AG09309 (cell line): ENCODE measurements at places on chromosomes 7 and 10.

GRCh38 chr10:65847436-65848230 lies 1078.2 kb upstream of the LRRTM3 start:
- no peak for DNase-seq

DNA sequence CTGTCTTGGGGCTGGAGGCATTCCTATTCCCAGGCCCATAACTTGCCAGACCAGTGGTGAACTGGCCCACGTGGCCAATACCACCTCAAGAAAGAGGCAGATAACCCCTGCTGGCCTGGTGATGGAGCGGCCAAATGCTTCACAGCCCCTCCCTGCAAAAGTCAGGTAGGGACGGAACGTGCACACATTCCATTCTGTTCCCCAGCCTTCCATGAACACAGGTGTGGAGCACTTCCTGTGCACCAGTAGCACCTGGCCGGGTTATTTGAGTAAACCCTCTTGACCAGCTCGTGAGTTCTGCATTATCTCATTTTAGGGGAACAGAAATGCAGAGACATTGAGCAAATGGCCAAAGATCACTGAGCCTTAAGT lies 134.4 kb downstream of the SH3PXD2A start:
- DNase-seq: no peak

GRCh38 chr10:110737886-110738634 lies 93.9 kb downstream of the RBM20 start:
- no peak for DNase-seq

DNA sequence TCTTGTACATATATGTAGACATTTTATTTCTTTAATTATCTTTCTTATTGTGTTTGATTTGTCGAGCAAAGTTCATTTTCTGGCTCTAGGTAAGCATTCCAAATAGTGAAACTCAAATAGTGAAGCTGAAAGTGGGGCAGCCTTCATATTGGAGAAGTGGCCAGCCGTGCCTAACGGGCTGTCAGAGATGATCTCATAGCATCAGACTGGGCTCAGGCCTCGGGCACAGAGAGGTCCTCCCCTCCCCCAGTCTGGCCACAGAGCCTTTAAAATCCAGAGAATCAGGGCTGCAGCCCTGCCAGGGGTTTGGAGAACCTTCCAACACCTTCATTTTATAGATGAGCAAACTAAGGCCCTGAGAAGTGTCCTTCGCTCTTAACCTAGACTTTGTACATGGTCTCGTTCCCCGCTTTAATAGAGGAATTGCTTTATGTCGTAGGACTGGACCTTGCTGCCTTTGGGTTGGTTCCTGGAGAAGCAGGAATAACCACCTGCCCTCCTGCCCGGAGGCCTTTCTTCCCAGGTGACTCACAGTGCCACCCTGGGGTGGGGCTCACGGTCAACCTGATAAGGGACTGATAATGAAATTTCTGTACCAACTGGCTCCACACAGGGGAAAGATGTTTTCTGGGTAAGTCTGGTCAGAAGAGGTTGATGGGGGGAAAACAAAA lies 7.3 kb downstream of the TSPAN15 start:
- DNase-seq: no peak

DNA sequence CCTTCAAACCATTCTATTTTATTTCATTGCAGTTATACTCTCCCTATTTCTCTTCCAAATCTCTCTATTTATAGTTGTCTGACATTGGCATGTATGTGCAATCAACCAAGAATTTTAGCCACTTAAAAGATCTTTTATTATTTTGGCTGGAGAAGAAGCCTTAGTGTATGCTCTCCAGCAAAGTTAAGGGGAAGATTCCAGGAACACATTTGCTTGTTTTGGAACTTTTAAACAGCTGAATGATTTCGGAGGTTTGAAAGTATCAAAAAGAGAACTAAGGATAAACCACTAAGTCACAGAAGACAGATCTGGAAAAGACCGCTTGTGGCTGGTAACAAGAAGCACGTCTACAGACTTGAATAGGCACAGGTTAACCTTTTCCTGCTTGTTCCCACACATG lies 182.2 kb upstream of the FZD1 start:
- peak; percentile 67 for DNase-seq

- no peak for DNase-seq
These were observed 14.2 kb upstream of the FRMPD2 start for GRCh38 chr10:48288661-48289060.

- no peak for DNase-seq
These were observed 78.5 kb upstream of the PCBD1 start for GRCh38 chr10:70966646-70967553.

GRCh38 chr10:3654980-3655379 lies 130.0 kb downstream of the KLF6 start:
- DNase-seq: no peak

- no peak for DNase-seq
These were observed 14.0 kb upstream of the PCGF5 start for GRCh38 chr10:91206427-91206826.

- DNase-seq: no peak
These were observed 50.2 kb downstream of the CAMK2B start for GRCh38 chr7:44275146-44275545.

GRCh38 chr7:36514289-36515243 lies 124.9 kb downstream of the ANLN start:
- DNase-seq: no peak

GRCh38 chr10:132962623-132963429 lies 20.5 kb upstream of the CFAP46 start:
- DNase-seq: no peak

GRCh38 chr7:149719050-149719899 lies 54.1 kb downstream of the ZNF467 start:
- no peak for DNase-seq

- no peak for DNase-seq
These were observed 78.1 kb upstream of the SLC25A13 start for GRCh38 chr7:96400001-96400400.

GRCh38 chr7:10708447-10708846 lies 265.2 kb upstream of the PHF14 start:
- DNase-seq: no peak

DNA sequence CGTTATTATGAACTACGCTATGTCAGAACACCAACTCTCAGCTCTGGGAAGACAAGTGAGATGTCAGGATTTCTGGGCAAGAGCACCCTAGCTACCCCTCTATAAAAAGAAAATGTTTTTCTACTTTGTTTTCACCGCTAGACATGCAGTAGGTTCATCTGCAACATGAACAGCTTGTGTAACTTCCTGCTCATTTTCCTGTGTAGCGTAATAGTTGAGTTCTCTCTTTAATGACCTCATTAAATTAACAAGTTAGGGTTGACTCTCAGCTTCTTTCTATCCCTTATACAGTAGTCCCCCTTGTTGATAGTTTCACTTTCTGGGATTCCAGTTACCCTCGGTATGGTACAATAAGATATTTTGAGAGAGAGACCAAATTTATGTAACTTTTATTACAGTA lies 329.4 kb upstream of the ZNF32 start:
- DNase-seq: no peak

GRCh38 chr10:133275684-133276092 lies 980 bp downstream of the ADAM8 start:
- no peak for DNase-seq

DNA sequence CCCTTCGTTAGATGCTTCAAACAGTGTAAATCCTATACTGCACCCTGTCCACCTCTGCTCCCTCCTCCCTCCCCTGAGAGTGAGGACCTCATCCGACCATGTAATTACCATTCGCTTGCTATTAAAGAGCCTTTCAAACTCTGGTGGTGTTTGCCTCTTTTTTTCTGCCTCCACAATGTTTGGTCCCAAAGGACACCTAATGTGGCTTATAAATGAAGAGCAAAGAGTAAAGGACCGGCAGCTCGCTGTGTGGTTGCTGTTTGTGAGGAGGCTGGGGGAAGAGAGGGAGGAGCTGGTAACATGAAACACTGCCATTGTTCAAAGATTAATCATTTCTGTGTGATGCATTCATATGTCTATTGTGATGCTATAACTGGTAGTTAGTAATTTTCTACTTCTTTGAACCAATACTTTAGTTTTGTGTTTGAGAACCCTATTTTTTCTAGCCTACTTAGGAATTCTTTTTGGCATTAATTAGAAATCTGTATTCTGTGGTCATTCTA lies 27.9 kb downstream of the MTURN start:
- no peak for DNase-seq

DNA sequence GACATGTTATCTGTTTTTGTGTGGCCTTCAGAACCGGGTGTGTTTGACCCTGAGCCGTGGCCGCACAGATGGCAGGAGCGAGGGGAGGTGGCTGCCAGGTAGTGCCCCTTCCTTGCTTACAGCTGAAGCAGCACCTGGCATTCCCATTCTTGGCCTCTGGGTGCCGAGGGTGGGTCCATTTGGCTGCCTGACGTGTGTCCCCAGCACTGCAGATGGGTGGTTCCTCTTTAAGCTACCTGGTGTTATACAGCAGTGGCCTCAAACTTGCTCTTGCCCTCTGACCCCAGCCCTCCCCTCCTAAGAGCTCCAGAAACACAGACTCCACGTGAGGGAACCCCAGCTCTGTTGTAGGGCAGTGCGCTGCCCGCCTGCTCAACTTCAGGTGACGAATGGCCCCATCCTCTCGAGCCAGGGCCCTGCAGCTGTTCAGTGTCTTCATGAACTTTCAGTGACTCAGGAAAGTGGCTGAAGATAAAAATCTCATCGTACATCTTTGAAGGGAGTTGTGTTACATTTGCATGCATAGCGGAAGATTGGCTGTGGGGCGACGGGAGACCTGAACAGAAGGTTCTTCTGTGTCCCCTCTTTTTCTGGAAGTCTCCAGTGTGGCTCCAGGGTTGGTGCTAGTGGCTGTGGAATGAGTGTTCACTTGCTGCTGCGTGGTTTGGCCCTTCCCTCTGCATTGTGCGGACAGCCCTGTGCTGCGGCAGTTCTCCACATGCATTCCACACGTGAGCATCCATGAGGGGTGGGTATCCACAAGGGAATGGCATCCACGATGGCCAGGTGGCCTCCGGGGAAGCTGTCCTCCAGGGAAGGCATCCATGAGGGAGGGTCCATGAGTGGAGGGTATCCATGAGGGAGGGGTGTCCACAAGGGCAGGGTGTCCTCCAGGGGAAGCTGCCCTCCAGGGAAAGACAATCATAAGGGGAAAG lies 91.6 kb downstream of the INPP5A start:
- DNase-seq: no peak

- DNase-seq: peak; percentile 41
These were observed 390.3 kb downstream of the MAGI2 start for GRCh38 chr7:79063019-79063698.

GRCh38 chr7:104469166-104469820 lies 140.9 kb downstream of the LHFPL3 start:
- DNase-seq: no peak

DNA sequence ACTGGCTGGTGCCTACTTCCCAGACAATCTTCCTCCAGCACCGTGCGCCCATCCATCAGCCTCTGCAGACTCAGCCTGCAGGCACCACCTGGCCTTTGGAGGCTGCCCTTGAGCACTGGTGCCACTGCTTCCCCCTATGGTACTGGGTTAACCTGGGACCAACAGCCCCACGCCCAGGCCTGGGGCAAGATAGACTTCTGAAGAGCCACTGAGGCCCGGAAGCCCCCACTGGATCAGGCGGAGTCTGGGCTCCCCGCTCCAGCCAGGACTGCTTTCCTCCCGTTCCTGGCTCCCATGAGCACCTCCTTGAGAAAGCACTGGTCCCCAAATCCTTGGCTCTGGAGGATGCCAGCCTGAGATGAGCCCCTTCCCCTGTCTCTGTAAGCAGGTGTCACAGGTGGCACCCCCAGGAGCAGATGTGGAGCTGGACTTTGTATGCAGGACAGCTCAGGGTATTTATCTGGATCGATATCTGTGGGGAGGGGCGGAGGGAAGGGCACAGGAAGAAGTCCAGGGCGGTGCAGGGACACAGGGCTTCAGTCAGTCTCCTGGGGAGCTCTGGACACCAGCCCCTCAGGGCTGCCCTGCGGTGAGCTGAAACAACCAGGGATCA lies 206.5 kb upstream of the PPP2R2D start:
- no peak for DNase-seq

- DNase-seq: no peak
These were observed 84.0 kb upstream of the FAM3C start for GRCh38 chr7:121480058-121480457.

DNA sequence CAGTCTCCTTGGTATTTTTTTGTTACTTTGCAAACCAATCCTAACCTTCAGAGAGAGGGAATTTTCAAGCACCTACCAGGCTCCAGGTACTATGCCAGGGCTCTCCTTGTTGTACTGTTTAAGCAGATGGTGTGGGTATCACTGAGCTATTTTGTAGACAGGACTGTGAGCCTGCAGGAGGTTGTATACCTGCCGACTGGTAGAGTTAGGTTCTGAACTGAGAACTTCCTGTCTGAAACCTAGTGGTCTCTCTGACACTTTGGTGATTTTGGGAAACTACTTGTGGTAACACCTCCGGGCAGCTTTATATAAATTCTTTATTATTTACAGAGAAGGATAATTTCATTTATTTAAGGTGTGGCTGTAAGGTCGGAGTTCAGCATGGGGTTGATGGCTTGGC lies 4.6 kb downstream of the ZNF853 start:
- DNase-seq: no peak

- no peak for DNase-seq
These were observed 57.6 kb upstream of the ANTXRL start for GRCh38 chr10:46229144-46229563.

DNA sequence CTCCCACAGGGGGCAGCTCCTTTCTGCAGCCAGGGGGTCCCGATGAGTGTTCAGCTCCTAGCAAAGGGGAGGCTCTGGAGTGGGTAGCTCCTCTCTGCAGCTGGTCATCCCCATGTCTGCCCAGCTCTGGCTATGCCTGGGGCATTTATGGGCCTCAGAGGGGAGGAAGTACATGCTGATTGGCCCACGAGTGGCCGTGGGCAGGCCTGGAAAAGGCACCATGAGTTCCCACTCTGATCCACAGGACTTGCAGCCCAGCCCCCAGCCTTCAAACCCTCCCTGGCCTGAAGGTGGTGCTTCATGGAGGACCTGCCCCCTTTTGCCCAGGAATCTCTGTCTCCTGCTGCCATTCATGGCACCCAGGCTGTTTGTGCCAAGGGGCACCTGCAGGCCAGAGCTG lies 268.8 kb downstream of the DNAJB6 start:
- no peak for DNase-seq

- no peak for DNase-seq
These were observed 404.1 kb downstream of the PAXIP1 start for GRCh38 chr7:154598864-154599263.

- peak; percentile 28 for DNase-seq
These were observed 484.8 kb upstream of the ANKRD30A start for GRCh38 chr10:36640626-36641025.

- DNase-seq: no peak
These were observed 7.3 kb downstream of the TWIST1 start for GRCh38 chr7:19110026-19110730.

- no peak for DNase-seq
These were observed 623.6 kb downstream of the PTPRN2 start for GRCh38 chr7:157964016-157964415.

DNA sequence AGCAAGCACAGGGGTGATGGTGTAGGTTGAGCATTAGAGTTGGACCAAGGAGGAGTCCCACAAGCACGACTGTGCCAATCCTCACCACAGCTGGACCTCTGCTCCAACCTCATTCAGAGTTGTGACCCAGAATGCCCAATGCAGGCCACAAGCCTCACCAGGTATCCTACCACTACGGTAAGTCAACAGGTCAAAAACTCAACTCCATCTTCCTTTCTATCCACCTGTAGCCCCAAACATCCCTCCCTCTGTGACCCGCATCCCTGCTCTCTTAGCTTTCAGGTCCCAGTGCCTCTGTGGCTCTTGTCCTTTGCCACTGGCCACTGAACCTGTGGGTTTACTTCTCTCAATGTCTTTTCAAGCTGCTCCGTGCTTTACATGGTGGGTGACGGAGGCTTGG lies 112.8 kb downstream of the PIP4K2A start:
- DNase-seq: no peak
